ENCODE measurements at places on chromosomes 12 and 14.

DNA sequence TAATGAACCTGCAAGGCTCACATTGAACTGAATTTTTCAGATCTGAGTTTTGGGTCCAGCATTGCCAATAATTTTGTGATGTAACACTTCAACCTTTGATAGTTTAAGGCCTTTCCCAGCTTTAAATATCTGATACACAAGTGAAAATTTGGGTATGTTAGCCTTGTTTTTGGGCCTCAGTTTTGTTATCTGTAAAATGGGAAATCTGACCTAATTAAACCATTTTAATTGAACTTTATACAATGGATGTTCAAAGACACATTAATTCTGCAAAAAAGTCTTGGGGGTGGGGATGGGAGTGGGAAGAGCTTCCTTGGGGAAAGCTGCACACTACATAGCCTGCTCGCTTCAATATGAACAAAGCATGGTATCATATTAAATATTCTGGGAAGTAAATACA is 5.2 kb upstream of the SPATS2 start:
- no peak for DNase-seq

DNA sequence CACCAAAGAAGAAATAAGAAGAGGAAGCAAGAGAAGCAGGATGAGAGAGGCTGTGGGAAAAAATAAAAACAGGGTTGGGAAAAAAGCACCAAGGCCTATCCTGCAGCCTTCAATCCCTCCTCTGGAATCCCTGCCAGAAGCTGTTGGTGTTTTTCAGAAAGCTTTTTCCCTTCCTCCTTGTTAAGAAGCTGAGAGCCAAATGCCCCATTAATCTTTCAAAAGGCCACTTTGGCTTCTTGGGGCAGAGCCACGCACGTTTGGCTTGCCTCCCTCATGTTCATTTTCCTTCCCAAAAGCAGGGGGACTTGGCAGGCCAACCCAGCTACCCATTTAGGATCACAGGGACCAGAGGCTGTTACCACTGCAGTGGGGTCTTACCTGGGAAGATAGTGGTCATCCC is 365.3 kb downstream of the NUAK1 start:
- DNase-seq: no peak

- no peak for DNase-seq
Observed at GRCh38 chr14:68040633-68041369, 221.2 kb downstream of the RAD51B start.

- DNase-seq: peak; percentile 58
Observed at GRCh38 chr12:91222746-91223145, 40.1 kb upstream of the DCN start.

DNA sequence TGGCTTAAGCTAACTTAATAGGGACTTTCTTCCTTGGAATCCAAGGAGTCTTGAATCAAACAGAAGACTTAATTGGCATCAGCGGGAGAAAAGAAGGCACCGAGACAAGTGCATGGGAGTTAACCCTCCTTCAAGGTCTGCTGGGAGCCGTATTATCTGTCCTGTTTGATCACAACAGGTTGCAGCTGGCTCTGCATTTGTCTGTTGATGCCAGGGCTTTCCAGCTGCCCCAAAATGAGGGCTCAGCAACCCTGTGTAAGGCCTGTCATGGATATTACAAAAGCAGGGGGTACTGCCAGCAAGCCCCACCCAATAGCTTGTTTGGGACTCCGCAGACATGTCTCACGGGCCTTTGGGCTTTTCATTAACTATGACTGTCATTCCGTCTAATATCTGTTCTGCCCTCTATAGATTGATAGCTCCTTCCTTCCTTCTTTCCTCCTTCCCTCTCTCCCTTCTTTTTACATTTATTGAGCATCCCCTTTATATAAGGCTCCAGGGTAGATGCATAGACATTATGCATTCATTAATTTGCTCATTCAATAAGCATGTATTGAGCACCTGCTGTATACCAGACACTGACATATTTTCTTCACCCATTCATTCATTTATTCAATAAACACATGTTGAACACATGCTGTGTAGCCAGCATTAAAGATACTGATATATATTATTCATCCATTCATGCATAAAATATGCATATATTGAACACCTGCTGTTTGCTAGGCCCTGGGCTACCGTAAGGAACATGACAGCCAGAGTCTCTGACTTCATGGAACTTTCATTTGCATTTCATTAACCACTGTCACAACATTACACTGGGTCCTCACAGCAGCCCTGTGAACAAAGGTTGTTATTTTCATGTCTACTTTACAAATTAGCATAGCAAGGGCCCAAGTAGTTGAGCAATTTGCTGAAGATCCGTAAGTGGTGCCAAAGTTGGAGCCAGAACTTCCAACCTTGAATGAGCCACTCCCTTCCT is 56.2 kb downstream of the SVOP start:
- DNase-seq: no peak

DNA sequence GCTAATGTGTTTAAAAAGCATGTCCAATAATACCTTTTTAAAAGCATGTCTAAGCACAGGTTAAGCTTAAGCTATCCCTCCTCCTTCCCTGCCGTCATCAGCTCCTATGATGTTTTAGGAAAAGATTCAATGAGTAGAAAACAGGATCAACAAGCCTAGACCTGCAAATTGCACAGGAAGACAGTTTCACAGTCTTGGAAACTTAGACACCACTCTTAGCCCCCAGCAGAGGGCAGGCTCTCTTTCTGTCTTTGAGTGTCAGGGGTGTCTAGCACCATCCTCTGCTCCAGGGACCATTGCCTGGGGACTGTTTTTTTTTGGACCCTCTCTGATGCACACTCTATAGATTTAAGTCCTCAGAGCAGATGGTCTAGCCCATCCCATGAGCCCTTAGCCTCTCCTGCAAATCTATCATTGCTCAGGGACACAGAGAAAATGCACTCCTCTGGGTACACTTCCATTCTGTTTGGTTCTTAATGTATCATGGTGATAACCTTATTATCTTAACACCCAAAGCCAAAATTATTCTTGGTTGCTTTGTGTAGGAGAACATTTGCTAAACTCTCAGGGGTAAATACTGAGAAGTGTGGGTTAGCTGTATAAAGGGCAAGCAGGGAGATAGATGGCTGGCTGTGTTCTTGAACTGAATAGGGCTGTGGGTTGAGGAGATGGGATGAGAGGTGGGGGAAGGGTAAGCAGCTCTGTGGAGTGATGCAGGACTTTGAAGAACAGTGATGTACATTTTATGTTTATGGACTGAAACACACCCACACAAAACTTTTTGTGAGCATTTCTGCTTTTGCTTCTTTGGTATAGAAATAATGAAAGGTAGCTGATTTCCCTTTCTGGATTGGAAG is 259.9 kb upstream of the DDHD1 start:
- peak; percentile 27 for DNase-seq

DNA sequence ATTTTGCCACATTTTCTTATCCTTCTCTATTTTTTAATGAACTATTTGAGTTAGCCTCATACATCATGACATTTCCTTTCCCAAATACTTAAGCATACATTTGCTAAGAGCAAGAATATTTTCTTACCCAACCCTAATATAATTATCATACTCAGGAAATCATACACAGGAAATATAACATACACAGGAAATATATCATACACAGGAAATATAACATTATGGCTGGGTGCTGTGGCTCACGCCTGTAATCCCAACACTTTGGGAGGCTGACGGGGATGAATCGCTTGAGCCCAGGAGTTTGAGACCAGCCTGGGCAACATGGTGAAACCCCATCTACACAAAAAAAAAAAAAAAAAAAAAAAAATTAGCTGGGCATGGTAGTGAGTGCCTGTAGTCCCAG is 4.9 kb downstream of the NCKAP1L start:
- no peak for DNase-seq

DNA sequence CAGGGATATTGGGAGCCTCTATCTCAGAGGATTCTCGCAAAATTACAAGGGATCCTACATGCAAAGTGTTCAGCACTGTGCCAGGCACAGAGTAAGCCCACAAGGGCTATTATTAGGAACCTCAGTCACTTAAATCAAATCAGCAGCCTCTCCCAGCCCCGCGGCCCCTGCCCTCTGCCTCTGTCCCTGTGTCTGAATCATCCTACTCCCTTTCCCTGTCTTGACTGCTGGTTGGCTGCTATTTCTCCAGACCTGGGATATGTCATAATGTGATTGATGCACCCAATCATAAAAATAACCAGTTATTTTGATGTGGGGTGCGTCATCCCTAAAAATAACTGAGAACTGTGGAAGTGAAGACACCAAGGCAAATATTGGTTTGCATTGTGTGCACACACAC is 176.3 kb downstream of the KSR2 start:
- DNase-seq: no peak

GRCh38 chr14:83827383-83827782 is 1702.6 kb upstream of the FLRT2 start:
- DNase-seq: peak; percentile 10

DNA sequence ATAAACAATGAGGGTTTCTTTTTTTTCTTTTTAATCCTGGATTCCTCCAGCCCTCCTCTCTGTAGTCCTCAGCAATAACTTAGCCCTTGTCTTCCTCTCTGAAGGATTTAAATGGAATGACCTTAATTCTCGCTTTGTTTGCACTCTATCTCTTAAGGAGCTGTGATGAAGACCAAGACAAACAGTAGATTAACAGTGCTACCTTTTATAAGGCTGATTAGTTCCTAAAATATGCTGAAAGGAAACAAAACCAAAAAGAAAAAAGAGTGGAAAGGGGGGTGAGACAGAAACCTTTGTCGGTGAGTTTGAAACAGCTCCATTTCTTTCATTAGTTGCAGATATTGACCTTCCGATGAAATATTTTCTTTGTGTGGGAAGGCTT is 38.7 kb upstream of the PTCSC3 start:
- no peak for DNase-seq

- DNase-seq: no peak
Observed at GRCh38 chr12:1528791-1529190, 65.6 kb downstream of the FBXL14 start.

DNA sequence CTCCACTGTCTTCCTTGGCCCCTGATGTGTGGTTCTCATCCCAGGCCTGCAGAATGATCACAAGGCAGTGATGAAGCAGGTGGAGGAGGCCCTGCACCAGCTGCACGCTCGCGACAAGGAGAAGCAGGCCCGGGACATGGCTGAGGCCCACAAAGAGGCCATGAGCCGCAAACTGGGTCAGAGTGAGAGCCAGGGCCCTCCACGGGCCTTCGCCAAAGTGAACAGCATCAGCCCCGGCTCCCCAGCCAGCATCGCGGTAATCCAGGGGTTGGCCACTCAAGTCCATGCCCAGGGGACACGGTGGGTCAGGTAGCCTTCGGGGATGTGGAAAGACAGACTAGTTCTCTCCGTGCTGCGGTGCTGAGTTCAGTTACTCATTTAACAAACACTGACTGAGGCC is 11.0 kb downstream of the PSMD9 start:
- DNase-seq: no peak

DNA sequence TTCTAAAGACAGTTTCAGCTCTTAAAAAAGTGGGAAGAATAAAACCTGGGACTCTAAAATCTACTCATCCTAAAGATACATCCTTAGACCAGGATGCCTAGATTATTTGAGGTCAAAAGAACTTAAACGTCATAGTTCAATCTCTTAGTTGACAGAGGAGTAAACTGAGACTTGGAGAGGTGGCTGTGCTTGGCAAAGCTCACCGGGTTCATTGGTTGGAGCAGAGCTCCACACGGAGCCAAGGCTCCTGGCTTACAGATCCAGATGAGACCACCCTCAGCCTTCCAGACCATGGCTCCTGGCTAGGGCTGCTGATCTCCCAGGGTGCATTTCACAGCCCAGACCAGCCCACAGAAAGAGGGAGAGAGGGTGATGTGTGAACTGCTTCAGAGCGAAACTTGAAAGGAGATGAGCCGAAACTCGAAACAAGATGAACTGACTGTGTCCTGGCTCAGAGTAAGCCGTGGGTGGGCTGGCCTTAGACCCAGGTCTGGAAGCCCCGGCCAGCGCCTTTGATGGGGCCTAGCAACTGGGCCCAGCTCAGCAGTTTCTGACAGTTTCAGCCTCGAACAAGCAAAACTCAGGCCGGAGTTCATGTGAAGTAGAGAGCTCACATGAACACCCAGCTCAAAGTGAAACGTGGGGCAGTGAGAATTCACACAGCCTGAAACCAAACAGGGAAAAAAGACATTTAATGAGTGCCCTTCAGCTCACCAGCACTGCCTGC is 1044.8 kb downstream of the BCL11B start:
- DNase-seq: no peak

DNA sequence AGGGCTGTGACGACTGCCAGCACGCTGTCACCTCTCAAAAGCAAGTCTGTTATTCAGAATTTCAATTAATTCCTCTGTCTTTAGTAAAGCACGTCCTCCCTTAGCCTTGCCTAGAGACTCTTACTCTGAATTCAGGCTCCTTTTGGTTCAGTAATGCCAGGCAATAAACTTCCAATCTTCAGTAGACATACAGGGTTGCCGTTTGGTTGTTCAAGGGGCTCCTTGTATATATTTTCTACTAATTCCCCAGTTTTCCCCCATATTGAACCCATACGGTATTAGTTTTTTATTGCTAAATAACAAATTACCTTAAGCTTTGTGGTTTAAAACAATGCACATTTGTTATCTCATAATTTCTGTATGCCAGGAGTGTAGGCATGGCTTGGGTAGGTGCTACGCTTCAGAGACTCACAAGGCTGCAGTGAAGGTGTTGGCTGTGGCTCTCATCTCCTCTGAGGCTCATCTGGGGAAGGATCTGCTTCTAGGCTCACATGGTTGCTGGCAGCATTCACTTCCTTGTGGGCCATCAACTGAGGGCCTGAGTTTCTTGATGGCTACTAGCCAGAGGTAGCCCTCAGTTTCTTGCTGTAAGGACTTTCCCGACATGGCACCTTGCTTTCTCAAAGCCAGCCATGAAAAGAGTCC is 7.3 kb upstream of the CLECL1 start:
- no peak for DNase-seq

DNA sequence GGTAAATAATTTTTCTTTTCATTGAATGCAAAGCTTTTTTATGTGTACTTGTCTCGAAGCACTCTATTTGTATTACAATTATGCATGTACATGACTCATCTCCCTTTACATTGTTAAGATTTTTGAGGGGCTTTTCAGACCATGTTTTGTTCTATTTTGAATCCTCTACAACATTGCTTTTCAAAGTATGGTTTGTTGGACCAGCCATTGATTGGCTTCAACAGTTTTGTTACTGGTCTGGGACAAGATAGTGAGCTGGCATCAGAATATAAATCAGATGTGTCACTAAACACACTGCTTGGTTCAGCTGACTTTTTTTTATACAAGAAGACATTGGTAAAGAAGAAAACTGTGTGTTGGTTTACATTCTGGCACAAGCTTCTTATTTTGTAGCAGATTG is 122.3 kb downstream of the MON2 start:
- DNase-seq: peak; percentile 78

- no peak for DNase-seq
Observed at GRCh38 chr12:53025250-53025649, 19.0 kb downstream of the EIF4B start.

- peak; percentile 66 for DNase-seq
Observed at GRCh38 chr12:13124656-13125505, 21.4 kb upstream of the GSG1 start.

GRCh38 chr12:119447126-119447525 is 112.6 kb downstream of the CCDC60 start:
- DNase-seq: no peak

DNA sequence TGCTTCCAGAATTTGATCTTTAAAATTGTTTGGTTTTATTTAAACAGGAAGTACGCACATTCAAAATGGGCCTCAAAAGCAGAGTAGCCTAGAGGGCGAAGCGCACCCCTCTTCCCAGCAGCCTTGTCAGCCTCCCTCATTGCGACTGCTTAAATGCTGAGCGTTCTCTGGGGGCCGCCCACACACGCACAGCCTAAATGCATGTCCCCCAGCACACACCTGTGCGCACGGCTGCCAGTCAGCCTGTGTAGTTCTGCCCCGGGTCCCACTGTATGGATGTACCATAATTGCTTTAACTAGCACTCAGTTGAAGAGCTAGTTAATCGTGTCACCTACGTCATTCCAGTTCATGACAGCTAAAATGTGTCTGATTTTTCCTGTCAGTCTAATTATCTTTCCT is 79.3 kb downstream of the TESC start:
- no peak for DNase-seq

- no peak for DNase-seq
Observed at GRCh38 chr12:92041742-92042141, 103.9 kb downstream of the BTG1 start.

Measured in fibroblast of skin of scalp (primary cell).